HEK293T (cell line): ENCODE measurements at places on chromosomes 7 and 10.

- peak; percentile 50 for DNase-seq
These were observed 334 bp downstream of the ZNF800 start for GRCh38 chr7:127392182-127392565.

DNA sequence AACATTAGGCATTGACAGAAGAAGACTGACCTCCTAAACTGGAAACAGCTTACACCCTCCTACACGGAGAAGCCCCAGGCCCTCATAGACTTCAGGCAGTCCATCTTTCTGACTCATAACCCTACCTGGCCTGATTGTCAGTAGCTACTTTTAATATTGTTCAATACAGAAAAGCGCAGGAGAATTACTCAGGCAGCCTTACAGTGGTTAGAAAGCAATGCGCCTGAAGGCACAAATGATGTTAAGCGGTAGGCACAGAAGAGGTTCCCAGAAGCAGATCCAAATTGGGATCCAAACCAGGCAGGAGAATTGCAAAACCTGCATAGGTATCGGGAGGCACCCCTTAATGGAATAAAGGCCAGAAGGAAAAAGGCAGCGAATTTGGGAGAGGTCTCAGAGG, 5.4 kb upstream of the CYREN start:
- DNase-seq, result no peak

DNA sequence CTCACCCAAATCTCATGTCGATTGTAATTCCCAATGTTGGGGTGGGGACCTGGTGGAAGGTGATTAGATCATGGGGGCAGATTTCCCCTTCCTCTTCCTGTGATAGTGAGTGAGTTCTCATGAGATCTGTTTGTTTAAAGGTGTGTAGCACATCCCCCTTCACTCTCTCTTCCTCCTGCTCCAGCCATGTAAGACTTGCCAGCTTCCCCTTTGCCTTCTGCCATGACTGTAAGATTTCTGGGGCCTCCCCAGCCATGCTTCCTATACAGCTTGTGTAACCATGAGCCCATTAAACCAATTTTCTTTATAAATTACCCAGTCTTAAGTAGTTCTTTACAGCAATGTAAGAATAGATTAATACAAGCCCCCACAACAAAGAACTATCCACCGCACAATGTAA, 109.9 kb upstream of the JAZF1 start:
- no peak for DNase-seq

GRCh38 chr7:114409750-114410149, 4.9 kb upstream of the FOXP2 start:
- DNase-seq, result no peak

DNA sequence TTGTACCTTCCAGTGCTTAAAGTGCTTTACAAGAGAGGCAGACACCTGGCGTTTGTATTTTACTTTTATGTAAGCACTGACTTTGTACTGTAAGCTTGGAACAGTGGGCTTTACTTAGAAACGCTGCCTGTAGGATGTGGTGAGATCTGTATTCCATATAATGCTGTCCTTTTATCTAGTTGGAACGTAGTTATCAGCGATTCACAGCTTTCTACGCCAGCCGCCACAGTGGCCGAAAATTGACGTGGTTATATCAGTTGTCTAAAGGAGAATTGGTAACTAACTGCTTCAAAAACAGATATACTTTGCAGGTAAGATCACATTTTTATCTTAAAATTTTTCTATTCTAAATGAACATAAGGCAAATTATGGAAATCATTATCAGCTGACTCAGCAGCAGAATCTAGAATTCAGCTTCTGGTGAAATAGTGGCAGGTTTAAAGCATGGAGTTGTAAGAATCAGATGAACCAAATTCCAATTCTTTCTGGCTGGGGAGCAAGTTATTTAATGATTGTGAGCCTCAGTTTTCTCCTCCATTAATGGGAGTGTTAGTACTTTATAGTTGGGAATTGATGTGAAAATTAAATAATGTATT, 91.5 kb downstream of the CUL1 start:
- DNase-seq, result no peak

DNA sequence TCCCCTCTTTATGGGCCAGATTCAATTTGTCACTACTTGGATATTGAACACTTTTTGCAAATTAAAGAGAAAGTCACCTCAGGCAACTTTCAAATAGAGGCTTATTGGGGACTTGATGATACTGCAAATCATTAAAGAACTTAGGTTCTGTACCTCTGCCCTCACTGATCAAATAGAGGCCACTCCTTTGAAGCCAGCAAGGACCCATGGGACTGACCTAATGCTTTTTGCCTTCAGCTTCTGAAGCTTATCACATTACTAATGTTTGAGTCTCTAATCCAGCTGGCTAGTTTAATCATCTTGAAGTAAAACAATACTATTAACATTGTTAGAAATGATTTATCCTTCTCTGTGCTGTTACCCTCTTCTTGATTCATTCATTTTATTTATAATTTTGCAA, 93.0 kb upstream of the ZNF800 start:
- DNase-seq, result no peak

DNA sequence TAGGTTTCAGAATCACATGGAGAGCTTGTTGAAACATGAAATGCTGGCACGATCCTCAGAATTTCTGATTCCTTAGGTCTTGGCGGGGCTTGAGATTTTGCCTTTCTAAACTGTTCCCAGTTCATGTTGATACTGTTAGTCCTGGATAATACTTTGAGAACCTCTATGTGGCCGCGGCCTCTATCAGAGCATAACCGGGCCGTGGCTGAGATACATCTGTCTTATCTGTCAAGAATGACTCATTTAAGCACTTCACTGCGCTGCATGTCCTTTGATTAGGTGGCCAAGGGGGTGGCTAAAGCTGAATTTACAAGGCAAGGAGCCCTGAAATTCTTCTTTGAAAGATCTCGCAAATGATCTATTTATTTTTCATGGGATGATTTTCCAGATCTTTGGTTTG, 66.9 kb downstream of the GALNT17 start:
- no peak for DNase-seq

DNA sequence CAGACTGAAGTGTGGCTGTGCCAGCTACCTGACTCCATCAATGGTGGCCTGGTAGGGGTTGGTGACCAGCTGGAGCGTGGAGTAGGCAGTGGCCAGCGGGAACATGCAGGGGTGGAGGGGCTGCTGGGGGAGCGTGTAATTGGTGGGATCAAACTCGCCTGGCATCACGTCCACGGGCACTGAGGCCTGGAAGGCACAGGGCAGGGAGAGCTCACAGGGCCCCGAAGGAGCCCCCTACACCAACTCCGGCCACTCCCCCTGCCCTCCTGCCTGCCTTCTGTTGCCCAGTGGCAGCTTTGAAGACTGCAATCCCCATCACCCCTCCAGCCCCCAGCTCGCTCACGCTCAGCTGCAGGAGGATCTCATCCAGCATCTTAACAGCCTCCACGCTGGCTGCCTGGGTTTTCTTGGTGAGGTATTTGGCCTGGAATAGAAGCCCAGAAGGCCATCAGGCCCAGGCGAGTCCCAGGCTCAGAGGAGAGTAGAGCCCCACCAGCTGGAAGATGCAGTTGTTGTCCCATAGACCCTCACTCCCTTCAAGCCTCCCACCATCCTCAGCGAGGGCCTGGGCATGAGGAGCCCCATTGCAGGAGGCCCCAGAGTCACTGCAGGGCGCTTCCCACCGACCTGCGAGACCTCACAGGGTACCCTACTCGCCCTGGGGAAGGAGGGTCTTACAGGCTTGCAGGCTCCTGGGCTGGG, 7.1 kb downstream of the POLD2 start:
- no peak for DNase-seq

DNA sequence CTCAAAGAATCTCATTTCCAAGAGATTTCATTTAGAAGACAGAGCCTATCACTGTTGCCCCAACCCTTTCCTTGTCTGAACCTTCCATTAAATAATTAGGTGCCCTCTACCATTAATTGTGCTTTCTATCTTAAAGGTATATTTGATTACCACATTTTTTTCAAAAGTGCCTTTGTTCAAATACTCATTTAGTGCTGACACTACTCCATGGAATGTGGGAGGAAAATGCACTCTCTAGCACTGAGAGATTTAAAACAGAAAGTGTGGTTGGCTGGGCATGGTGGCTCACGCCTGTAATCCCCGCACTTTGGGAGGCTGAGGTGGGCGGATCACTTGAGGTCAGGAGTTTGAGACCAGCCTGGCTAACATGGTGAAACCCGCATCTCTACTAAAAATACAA, 119.8 kb downstream of the CACNA2D1 start:
- no peak for DNase-seq
